ENCODE measurements at places on chromosomes 2 and 18. TPM values are rescaled to one million over a fixed set of nuclear protein-coding genes. Genes with fewer than 3 reads are reported as not detected.

GRCh38 chr18:34648269-34648985 is 61.7 kb upstream of the DTNA start:
- no peak for DNase-seq

- no peak for DNase-seq
Measured at GRCh38 chr18:46449499-46449898, 207.5 kb downstream of the LOXHD1 start.

The BMP10 gene
- polyA plus RNA-seq, result not detected

The PLB1 gene
- 4.7 TPM for polyA plus RNA-seq

The RAD51AP2 gene
- polyA plus RNA-seq, result not detected

The FAM237A gene
- polyA plus RNA-seq, result not detected

DNA sequence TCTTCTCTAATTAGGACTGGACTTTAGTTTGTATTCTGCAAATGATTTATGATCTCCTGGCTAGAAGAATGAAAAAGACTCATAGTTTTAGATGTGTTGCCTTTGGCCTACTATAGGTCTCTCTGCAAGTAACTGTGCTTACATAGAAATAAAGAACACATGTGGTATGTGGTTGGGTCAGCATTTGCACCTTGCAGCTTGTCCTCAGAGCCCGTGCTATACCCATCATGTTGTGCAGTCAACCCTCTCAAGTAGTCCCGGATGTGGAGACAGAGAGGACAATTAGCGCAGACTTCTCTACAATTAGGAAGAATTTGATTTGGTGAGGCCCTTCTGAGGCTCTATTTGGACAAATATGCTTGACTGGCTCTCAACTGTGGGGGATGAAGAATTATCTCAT is 203.7 kb upstream of the ITGA4 start:
- no peak for DNase-seq

The KCNJ3 gene
- polyA plus RNA-seq, result 0.52 TPM

- DNase-seq, result no peak
Measured at GRCh38 chr18:37249171-37249886, 316.3 kb downstream of the CELF4 start.

DNA sequence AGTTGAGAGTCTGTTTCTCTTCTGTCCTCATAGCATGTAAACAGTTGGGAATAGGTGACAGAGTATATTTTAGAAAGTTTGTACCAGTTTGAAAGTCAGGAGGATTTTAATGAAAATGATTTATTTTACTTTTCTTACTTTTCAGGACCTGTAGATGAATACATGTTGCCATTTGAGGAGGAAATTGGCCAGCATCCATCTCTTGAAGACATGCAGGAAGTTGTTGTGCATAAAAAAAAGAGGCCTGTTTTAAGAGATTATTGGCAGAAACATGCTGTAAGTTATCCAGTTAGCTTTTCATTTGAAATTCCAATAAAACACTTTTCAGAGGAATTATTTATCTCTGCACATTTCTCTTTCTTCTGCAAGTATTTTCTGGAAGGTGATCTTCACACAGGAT is 81.1 kb downstream of the ACVR2A start:
- no peak for DNase-seq

DNA sequence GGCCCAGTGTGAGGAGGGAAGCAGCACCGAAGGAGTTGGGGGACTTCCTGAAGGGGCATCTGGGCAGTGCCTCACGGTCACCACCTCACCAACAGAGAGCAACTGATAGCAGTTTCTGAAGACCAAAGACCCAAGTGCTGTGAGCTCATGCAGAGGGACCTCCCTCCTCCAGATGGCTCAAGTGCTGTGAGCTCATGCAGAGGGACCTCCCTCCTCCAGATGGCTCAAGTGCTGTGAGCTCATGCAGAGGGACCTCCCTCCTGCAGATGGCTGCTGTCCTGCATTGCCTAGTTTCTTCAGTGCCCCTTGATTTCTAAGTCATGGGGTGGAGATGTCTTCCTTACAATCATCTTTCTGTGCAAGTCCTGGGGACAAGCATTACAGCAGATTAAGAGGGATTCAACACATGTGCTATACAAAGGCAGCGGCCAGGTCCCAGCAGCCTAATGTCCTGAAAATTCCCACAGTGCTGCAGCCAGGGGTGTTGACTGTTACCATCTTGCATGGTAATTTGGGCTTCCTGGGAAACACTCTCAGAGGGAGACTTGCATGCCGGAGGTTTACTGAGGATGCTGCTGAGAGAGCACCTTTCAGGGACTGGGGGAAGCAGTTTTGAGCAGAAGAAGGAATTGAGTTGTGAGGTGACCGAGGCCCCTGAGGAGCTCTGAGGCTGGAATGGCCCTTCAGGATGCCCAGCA is 409.3 kb downstream of the GALR1 start:
- no peak for DNase-seq

DNA sequence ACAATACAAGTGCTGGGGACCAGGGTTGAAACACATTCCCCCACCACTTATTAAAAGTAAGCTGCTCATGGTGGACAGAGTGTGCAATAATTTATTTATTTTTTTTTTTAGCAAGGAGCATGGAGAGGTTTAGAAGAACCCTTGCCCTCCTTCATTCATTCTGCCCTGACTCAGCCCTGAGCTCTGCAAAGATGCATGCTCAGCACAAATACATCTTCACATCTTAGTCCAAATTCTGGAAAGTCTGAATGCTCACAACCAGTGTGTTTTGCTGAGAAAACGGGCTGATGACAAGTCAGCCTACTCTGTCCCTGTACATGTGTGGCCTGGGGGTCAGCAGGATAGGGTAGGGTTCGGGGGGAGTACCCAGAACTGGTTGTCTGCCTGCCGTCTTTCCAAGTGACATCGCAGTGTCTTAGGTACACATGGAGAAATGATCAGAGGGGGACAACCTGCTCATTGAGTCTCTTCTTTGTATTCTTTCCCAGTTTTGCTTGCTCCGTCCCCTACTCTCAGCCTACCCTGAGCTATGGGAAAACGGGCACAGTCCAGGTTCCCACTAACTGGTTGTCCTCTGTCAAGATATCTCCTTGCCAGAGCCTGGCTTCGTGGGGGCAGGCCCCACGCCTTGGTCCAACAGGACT is 76.4 kb downstream of the ADD2 start:
- no peak for DNase-seq

All from urinary bladder (tissue), 4 donors.